ENCODE measurements at places on chromosomes 11 and 22.

DNA sequence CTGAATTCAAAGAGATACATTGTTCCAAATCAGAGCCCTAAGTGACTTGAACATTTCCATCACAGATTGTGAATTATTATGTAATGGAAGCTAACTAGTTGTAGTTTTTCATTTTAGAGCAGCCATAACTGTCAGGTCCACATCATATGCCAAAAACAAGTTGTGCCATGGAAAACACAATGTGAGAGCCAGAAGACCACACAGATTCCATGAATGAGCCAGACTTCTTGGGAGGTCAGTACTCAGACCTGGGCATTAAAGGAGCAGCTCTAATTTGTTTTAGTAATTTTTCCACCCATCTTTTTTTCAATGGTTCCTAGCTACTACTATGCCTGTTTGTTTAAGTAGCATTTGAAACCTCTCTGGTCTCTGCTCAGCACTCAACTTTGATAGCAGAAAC is 279.4 kb downstream of the FAT3 start:
- DNase-seq, result no peak

- no peak for DNase-seq
These were observed 233.0 kb downstream of the DDX10 start for GRCh38 chr11:108897916-108898315.

- no peak for DNase-seq
These were observed 30.9 kb upstream of the WNT7B start for GRCh38 chr22:46007848-46008261.

- DNase-seq, result no peak
These were observed 10.3 kb upstream of the RAC2 start for GRCh38 chr22:37254209-37254866.

DNA sequence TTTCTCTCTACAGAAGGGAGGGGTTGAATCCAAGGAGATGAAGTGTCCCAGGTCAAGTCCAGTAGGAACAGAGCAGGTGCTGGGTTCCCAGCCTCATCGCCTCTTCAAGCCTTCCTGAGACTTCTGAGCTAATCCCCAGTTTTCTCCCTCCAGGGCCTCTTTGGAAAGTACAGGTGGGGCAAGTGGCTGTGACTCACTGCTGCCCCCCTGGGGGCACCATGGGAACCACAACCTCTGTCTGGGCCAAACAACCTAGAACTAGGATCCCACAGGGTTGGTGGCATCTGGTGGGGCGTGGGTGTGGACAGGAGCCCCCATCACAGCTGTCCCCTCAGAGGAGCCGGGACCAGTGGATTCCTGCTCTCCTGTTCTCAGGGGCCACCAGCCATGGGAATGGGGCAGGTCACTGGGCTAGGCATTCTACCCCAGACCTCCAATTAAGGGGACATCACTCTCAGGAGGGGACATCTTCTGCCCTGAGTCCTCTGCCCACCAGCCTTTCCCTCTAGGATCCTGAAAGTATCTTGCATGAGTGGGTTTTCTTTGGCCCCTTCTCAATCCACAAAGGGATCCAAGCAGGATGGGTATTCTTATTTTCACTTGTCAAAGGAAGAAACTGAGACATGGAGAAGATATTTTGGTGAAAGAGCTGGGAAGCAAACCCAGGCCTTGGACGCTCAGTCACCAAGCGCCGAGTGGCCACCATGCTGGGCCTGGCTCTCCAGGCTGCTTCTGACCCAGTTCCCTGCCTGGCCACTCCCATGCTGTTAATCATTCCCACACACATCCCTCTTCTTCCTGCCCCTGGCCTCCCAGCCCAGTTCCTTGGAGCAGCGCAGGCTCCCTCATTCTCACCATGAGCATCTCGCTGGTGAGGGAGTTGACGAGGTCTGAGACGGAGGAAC is 23.8 kb downstream of the LRRC10B start:
- DNase-seq, result peak; percentile 63

DNA sequence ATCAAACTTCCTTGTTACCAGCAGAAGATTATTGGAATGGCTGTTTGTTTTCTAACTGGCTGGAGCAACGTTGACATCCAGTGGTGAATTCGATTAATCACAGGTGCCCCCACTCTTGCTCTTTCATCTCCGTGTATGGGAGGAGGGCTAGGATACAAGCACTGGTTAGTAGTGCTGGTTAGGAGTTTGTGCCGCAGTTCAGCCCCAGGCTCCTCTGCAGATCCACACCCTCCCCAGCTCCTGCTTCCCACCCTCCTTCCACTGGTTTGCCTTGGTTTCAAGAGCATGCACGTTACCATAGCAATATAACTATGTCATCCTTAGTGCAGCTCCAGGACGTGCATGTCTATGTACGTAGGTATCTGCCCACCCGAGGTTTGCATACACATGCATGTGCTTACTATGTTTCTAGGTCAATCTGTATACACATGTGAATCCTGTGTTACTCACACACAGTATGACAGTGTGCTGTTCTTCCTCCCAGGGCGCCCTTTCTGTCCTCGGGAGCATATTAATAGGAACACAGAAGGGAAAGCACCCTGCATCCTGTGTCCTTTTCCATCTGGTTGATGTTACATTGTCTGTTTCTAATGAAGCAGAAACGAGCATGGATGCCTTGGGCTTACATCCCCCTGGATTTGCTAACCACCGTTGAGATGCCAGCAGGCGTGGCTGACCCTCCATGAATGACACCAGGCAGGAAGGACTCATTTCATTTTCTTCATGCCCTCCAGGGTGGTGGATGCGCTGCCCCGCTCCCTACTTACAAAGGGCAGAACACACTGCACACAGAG is 539.3 kb downstream of the OPCML start:
- no peak for DNase-seq

DNA sequence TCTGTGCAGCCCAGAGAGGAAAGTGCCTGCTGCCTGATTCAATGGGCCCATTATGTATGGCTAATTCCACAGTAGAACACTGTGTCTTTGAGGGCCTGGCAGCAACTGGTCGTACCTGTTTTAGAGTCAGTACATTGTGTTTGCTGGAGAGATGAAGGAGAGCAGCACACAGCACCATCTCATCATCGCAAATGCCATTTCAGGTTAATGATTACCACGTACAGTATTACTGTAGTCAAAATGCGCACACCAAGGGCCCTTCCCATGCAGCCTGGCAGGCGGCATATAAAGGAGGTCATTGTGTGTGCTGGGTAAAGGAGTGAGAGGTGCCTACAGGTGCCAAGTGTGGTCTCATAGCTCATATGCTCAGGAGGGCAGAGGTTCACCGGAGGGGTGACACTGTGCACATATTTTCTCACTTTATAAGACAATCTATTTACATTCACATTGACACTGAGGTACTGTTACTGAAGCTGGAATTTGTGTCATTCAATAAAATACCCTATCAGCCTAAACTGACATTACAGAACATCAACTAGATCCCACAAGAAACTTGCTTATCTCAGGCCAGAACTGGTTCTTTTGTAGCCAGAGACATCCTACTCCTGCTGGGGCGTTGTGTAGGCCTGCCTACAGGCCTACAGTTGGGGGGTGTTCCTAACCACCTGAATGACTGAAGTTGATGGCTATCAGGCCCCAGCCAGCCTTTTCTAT is 90.4 kb downstream of the APIP start:
- no peak for DNase-seq

DNA sequence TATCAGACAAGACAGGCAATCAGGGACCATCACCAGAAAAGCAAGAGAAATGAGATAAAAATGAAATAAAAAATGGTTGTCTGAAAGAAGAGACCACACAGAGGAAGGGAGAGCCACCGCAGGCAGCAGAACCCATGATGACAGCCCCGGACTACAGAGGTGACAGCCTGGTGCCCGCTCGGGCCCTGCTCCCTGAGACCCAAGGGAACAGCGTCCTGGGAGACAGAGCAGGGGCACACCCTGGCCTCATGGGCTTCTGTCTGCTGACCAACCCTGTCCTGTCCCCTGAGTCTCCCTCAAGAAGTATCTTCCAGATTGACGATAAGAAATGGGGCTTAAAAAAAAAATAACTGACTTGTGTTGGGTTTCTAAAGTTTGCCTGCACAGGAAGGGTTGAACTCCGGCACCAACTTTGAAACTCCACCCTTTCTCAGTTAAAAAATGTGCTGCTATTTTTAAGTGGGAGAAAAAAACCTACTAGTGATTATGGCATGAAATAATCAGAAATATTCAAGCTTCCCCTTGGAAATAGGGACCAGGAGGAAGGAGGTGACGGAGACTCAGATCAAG is 70.1 kb upstream of the TTLL12 start:
- no peak for DNase-seq

DNA sequence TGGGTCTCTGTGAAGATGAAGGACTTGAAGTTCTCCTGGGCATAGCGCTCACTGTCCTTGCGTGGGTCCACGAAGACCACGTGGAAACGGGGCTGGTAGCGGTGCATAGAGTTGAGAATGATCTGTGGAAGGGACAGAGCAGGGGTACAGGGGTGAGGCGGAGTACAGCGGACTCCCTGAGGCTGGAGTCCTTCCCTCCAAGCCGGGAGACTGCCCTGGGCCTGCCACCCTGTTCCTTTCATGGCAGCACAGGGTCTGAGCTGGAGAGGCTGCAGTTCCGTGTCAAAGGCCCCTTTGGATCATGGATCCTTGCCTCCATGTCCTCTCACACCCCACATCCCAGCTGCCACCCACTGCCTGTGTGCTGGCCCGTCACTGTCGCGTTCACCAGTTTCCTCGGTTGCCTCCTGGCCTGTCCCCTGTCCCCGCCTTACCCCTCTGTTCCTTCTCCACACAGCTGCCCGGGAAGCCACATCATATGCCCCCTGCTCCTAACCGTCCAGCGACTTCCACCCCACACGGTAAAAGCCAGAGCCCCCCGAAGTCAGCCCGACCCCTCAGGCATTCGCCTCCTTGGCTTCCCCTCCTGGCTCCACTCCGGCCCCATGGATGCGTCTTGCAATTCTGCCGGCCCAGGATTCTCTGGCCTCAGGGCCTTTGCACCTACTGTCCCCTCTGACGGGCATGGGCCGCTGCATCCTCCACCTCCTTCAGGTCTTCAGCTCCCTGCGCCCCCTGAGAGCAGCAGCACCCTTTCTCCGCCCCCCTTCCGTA is 3.4 kb upstream of the NUDT8 start:
- no peak for DNase-seq

DNA sequence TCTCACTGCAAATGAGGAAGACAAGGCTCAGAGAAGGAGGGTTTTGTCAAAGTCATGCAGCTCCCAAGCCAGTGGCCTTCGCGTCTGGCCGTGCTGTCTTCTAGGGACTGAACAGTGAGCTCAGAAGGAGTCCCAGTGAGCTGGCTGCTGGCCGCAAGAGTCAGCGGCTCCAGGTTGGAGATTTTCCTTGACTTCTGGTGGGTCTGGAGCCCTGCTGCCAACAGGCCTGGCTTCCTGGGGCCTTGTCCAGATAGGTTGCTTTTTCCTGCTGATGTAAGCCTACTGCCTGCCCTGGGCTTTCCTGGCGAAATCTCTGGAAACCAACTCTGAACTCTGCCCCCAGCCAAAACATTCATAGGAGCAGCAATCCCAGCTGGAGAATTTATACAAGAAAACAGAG is 272.7 kb upstream of the CADM1 start:
- no peak for DNase-seq

- DNase-seq, result peak; percentile 87
These were observed 1.7 kb downstream of the SBF1 start for GRCh38 chr22:50473088-50473487.

DNA sequence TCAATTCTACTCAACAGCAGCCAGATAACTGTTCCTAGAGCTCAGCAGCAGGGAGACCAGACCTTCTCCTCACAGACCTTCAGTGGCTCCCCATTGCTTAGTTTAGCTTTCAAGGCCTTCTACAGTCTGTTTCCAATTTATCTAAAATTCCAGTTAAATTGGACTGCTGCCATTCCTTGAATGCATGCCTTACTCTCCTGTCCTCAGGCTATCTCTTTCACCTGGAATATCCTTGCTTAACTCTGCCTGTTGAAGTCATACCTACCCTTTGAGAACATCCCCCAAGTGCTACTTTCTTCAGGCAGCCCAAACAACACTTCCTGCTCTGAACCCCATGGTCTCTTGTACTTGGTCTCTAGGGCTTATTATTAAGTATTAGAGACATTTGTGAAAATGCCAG is 120.7 kb upstream of the TENM4 start:
- no peak for DNase-seq

GRCh38 chr11:33001751-33002542 is 13.7 kb upstream of the DEPDC7 start:
- no peak for DNase-seq

- peak; percentile 88 for DNase-seq
These were observed 647 bp upstream of the PHF21A start for GRCh38 chr11:46121724-46122477.

- peak; percentile 31 for DNase-seq
These were observed 11.6 kb downstream of the ATXN10 start for GRCh38 chr22:45683248-45683647.

- DNase-seq, result no peak
These were observed 8.8 kb upstream of the WT1 start for GRCh38 chr11:32444186-32444585.

- DNase-seq, result no peak
These were observed 13.1 kb downstream of the PPP6R3 start for GRCh38 chr11:68473693-68474092.

DNA sequence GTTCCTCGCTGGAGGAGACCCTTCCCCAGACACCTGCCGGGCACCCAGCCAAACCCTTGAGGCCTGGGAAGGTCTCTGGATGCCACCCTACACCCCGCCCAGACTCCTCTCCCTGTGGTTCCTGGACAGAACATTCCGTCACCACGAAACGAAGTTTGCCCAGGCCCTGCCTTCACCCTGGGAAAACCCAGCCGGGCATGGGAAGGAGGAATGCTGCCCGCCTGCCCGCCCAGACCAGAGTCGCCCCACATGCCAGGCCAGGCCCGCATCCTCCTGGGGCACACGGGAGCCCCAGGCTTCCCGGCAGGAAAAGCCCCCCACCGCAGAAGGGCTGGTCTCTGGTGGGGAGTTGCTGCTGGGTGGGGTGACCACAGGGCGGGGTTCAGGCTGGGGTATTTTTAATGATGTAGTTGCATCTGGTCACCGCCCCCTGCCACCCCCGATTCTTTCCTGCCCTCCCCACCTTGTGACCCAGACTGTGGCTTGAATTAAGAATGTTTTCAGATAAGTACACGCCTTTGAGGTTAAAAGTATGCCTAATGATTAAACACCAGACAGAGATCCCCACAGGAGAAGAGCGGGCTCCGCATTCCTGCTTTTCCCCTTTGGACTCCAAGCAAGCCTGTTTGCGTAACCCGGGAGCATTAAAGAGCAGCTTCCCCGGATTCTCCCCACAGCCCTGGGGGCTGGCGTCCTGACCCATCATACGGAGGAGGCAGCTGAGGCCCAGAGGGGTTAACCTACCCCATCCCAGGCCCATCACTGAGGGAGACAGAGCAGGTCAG is 44.6 kb upstream of the PPARA start:
- DNase-seq, result no peak

- no peak for DNase-seq
These were observed 141.6 kb upstream of the CADM1 start for GRCh38 chr11:115645631-115646317.

GRCh38 chr22:49302530-49302929 is 525.1 kb downstream of the BRD1 start:
- DNase-seq, result no peak

GRCh38 chr11:85663080-85663752 is 1.7 kb downstream of the CREBZF start:
- peak; percentile 46 for DNase-seq

All from NAMALWA (cell line).